ENCODE measurements at places on chromosomes 1 and 21.

GRCh38 chr1:100927276-100927675, 31.4 kb downstream of the SLC30A7 start:
- no peak for DNase-seq

GRCh38 chr1:117346206-117346928, 20.9 kb upstream of the MAN1A2 start:
- DNase-seq, result no peak

DNA sequence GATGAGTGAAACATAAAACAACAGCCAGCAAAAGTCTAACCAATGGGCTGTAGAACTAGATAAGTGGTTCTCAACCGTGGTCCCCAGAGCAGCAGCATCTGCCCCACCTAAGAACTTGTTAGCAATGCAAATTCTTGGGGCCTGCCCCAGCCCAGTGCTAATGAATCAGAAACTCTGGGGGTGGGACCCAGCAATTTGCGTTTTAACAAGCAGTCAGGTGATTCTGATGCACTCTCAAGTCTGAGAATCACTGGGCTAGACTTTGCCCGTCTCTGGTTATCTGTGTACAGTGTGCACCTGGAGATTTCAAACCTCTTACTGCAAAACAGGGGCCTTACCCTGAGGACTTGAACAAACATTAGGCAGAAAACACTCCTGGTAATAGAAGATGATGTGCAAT, 66.5 kb downstream of the PLXNA2 start:
- DNase-seq, result no peak

DNA sequence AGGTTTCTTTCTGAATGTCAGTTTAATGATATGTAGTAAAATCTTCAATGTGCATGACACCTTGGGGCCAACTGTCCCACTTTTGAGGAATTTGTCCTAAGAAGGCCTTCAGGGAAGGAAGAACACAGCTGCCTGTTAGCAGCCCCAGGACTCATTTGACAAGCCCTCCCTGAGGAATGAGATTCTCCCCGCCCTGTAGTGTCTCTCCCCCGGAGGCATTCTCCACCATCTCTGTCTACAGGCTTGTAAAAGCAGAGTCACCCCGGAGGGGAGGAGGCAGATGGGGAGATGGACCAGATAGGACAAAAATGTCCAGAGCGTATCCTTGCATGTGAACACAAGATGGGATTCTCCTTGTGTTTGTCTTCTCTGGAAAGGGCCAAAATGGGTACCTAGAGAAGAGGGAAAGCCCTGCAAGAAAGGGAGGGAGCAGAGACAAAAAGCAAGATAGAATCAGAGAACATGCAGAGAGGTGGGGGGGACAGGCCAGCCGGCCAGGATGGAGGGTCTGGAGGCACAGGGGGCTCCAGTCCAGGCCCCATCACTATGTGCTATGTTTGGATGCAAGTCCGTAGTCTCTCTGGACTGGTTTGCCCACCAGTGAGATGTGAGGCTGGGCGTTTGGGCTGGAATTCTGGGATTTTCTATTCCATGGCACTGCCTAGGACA, 12.0 kb upstream of the WNT3A start:
- no peak for DNase-seq

- DNase-seq, result no peak
Observed at GRCh38 chr21:24716281-24716918, 890.9 kb downstream of the MRPL39 start.

GRCh38 chr1:176174108-176174507, 33.0 kb downstream of the COP1 start:
- DNase-seq, result peak; percentile 9

DNA sequence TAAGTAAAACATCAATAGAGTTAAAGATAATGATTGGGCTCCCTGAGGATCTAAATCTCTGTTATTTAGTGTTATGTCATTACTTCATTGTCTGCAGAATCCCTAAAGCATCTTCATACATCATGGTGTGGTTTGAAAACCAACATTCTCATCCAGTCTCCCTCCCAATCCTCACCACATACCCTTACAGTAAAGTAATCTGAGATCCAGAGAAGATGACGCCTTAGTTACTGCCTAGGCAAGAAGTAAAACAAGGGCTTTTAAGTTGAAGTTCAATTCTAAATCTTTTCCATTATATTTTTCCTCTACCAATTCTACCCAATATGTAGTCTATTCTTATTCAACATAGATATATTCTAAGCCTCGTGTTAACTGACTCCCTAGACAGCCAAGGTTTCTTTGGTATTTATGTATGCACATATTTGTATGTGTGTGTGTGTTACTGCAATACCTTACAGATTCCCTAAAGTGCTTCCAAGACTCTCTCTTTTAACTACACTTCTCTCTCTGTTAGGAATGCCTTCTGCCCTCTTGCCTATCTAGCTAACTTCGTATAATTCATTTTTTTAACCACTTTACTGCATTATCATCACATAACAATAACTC, 17.3 kb downstream of the DPH5 start:
- DNase-seq, result peak; percentile 73

GRCh38 chr21:41961282-41961701, 7.5 kb upstream of the C2CD2 start:
- DNase-seq, result no peak

- DNase-seq, result peak; percentile 80
Observed at GRCh38 chr1:90721210-90722194, 4.4 kb upstream of the BARHL2 start.

GRCh38 chr1:213675043-213675442, 312.7 kb upstream of the PROX1 start:
- DNase-seq, result no peak

DNA sequence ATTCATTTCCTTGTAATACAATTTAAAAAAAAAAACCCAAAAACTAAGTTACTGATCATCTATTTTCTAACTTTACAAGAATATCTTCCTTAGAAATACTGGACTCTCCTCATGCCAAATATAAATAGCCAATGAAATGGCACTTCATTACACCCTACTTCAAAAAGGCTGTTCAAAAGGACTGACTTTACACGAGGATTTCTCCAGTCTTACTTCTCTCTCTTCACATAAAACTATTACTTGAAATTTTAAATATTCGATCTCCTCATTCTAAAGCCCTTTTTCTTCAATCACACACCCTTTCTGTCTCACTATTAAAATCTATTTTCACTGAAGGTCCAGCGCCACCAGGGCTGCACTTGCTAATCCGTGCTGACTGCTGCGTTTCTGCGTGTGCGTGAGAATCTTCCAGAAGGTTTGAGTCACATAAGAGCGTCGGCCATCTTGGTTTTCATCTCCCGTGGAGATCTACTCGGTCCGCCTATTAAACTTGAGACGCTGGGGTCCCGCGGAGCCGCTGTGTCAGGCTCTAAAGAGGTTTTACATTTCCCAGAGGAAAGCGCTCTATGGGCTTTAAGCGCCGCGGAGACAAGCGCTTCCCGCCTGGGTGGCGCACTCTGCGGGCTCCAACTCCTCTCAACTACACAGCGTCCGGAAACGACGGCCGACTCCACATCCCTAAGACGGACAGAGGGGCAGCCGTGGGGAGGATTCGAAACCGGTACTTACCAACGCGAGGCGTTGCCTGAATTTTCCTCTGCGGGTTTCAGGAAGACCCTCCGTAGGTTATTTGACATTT, 631 bp downstream of the LRIF1 start:
- DNase-seq, result peak; percentile 91

DNA sequence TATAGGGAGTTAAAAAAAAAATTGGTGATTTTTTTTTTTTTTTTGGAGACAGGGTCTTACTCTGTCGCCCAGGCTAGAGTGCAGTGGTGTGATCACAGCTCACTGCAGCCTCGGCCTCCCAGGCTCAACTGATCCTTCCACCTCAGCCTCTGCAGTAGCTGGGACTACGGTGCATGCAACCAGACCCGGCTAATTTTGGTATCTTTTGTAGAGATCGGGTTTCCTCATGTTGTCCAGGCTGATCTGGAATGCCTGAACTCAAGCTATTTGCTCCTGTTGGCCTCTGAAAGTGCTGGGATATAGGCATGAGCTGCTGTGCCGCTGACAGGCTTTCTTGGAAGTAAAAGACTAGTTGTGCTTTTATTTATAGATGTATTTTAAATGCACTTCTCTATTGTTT, 3.0 kb downstream of the CDC42 start:
- peak; percentile 28 for DNase-seq

DNA sequence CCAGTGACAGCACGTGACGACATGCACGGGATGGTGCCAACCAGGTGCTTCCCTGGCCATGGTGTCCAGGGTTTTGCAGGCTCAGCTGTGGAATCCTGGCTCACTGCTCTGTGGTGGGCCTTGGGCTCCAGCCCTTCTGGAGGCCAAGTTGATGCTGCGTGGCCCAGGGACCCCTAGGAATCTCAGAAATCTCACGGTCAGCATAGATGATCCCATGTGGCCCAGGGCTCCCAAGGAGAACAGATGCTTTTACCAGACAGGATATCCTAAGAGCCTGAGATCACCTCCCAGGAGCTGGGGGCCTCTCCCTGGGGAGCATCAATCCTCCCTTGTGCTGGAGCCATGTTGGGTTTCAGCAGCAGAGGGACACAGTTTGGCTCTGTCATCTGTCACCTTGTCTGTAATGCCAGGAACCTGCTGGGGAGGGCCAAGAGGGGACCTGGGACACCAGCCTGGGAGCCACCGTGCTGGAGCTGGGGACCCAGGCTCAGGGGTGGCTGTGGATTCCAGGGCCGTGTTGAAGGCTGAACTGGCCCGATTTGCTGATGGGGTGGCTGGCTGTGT, 63.9 kb downstream of the TRIM11 start:
- peak; percentile 53 for DNase-seq

GRCh38 chr1:44903011-44903680, 60.1 kb upstream of the PTCH2 start:
- peak; percentile 22 for DNase-seq

GRCh38 chr1:156705918-156706656, 704 bp upstream of the CRABP2 start:
- peak; percentile 55 for DNase-seq

DNA sequence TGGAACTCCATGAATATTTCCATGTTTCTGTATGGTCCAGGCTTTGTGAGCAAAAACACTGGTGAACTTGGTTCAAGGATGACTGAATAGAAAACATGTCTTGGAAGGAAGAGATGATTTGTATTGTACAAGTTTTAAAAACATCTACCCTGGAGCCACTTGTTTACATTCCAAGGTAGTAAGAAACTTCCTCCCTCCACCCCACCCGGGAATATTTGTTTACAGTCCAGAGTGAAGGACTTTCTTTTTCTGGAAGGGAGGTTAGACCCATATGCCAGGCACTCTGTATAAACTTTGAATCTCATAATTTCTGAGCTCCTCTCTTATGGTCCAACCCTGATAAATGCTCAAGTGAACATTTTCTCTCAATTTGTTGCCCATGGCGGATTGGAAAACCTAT, 323.3 kb upstream of the LYPLAL1 start:
- DNase-seq, result no peak

DNA sequence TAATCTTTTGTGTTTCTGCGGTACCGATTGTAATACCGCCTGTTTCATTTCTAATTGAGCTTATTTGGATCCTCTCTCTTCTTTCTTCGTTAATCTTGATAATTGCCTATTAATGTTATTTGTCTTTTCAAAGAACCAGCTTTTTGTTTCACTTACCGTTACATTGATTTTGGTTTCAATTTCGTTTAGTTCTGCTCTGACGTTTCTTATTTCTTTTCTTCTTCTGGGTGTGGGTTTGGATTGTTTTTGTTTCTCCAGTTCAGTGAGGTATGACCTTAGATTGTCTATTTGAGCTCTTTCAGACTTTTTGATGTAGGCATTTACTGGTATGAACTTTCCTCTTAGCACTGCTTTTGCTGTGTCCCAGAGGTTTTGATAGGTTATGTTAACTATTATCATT, 9.4 kb downstream of the OR2M2 start:
- DNase-seq, result no peak

GRCh38 chr1:47935856-47936255, 61.3 kb downstream of the TRABD2B start:
- no peak for DNase-seq

DNA sequence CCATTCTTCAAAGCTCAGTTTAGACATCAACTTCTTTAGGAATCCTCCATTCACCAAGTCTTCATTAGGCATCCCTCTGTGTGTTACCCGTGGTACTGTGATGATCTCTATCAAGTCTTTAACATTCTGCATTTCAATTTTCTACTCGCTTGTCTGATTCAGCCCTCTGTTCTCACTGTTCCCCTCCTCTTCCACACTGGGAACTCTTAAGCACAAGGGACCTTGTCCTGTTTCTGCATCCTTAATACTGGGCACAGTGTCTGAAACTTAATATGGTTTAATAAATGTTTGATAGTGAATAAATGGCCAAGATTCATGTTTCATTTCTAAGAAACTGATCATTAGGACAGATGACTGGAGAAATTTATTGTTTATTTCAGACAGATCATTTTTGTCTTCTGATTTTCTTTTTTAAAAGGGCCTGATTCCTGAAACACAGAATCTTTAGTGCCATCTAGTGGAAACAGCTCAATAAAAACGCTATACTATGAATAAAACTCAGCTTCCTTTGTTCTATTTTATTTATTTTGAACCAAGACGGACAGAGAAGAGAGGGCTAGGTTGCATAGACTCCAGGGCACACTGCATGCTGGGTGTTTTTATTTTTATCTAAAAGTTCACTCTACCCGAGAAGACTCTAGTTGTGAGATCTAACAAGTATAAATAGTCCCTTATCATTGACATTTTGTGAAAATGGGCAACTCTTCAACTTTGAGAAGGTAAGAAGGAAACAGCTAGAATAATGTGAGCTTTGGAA, 7.0 kb upstream of the TRIM45 start:
- peak; percentile 70 for DNase-seq

DNA sequence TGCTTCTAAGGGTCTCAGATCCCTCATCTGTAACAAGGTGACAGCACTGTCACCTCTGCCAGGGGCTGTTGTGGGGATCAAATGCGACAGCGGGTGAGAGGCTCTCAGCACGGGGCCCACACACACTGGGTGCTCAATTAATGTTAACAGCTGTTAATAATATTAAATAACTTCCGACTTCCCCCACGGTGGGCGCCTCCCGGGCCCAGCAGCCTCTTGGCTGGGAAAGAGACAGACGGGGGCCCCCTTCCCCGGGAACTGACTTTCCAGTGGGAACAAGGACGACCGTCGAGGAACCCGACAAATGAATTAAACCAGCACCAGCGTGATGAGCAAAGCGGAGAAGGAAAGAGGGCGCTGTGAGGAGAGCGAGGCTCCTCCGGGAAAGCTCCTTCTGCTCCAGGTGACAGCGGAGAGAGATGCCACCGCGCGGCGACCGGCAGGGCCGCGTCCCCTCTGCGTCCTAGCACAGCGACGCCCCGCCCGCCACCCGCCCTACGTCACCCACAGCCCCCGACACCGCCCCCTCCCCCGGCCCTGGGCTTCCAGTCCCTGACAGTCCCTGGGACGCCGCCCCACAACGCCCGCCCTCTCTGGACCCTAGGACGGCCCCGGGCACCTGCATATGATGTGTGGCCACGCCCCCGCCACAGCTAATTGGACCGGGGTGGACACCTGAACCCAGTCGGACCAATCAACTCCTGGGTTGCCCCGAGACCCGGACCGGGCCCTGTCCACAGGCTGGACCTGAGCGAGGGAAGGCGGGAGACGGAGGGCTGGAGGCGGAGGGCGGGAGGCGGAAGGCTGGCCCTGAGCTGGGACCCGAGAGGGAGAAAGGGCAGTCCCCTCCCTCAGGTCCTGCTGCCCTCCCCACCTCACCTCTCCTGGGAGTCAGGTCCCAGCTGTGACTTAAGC, 38.2 kb downstream of the MATN1 start:
- DNase-seq, result no peak

GRCh38 chr1:218711884-218712674, 366.9 kb downstream of the TGFB2 start:
- no peak for DNase-seq

Measured in myocyte (in vitro differentiated cells).